Naive thymus-derived CD4-positive, alpha-beta T cell (primary cell): ENCODE measurements at places on chromosomes 11 and 22.
A peak's percentile ranks its signal among the peaks of the same experiment; 100 is the strongest.

GRCh38 chr11:94128291-94128745, 323 bp upstream of the PANX1 start:
- no peak for DNase-seq

GRCh38 chr22:47593911-47594311, 831.5 kb downstream of the TBC1D22A start:
- DNase-seq, result no peak

DNA sequence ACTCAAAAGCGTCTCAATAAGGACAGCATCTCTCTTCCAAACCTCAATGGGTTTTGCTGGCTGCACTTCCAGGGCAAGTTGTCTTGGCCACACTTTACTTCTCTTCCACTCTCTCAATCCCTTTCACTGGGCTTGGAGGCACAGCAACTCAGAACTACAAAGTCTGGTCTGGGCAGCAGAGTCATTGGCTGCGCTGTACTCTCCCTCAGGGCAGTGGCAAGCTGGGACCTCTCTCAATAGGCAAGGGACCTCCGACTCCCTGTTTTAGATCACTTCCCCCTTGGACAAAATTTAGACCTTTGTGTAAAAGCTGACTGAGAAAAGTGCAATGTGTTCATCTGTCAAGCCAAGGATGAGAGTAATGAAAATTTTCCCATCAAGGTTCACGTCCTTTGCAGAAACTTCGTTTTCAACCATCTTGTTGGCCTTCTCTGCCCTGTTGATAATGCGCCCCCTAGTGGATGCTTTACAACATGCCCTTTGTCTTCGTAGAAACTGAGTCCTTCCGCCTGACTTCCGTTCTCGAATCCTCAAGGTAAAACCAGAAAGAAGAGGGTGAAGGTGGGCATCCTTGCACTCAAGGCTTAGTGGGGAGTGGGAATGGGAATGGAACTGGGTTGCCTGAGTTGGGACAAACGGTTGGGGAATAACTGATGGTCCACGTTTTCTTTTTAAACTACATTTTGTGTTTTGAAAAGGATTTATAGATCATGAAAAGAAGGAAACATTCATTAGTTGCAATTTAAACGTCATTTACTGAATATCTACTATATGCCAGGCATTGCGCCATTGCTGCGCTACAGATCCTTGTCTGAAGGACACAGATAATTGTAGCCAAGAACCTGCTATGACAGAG, 99.1 kb downstream of the CD44 start:
- DNase-seq, result peak; percentile 47

GRCh38 chr11:61613051-61613450, 32.2 kb upstream of the SYT7 start:
- no peak for DNase-seq

DNA sequence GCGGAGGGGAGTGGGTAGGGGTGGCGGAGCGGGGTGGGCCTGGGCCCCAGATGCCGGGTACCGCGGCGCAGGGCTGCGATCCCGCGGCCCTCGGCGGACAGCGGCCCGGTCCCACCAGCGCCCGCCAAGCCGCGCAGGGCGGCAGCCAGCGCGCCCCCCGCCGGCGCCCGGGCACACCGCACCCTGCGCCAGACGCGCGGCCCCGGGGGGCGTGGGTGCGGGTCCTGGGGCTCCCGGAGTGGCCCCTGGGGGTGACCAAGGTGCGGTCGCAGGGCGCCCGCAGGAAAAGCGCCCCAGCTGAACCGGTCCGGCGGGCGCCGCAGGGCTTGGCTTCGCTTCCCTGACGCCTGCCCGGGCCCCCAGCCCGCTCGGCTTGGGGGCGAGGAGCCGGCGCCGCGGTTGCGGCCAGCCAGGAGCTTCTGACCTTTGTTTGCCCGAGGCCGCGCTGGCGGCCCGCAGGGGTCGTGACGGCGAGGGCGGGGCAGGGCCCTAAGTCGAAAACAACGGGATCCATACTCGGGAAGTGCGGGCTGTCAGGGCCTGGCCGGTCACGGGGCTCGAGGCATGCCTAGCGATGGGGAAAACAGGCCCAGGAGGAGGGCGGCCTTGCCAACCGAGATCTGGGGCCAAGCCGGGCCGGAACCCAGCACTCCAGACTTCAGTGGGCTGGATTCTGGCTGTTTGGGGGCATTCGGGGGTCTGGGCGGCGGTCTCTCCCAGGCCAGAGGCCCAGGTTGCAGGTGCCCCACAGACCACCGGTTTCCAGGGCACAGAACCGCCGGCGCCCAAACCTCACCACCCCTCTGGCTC, 581 bp upstream of the AP5B1 start:
- no peak for DNase-seq

GRCh38 chr22:49429066-49429465, 398.6 kb downstream of the BRD1 start:
- DNase-seq, result no peak

DNA sequence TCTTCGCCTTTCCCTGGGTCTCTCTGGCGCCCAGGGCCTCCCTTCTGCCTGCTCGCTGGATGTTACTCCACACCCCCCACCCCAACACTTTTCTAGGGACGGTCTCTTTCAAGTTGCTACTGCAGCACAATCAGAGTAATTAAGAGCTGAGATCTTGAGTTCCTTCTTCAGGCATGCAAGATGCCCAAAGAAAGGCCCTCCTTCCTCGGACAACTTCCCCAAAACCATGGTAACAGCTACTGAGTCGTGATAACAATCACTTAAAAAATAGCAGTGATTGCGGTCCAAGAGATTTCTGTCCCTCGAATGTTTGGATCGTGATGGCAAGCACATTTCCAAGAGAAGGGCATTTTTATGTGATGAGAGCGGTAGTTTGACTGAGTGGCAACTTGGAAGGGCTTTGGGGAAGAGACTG, 638 bp upstream of the TENM4 start:
- no peak for DNase-seq

DNA sequence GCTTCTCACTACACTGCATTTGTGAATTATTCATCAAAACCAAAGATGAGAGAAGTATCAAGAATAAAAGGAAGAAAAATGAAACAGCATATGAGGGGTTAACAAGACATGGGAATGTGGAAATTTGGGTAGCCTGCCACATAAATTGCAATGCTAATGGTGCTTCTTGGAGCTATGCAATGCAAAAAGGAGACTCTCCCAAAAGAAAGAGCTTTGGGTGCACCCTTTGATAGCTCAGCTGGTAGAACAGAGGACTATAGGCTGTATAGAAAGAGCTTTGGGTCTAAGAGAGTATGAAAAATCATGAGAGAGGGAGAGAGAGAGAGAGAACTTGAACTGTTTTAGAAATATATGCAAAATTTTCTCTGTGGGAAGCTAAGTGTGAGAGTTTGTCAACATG, 26.3 kb downstream of the SPA17 start:
- no peak for DNase-seq

- DNase-seq, result no peak
Observed at GRCh38 chr22:32987081-32987631, 71.0 kb downstream of the SYN3 start.
